ENCODE measurements at places on chromosomes 4 and X.
A peak's percentile ranks its signal among the peaks of the same experiment; 100 is the strongest.

DNA sequence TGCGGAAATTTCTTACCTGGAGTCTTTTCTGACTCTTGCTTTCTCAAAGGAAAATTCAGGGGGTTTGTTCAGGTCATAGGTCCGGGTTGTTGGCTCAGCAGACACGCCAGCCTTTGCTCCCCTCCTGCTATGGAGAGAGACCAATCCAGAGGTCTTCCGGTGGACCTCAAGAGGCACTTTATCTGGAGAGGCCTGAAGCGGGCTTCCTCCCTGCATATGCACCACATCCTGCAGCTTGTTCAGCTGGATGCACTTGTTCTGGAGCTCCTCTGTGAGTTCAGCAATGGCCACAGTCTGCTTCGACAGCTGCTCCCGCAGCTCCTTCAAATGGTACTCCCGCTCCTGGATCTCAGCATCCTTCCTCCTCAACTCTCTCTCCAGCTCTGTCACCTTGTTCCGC, 10.5 kb downstream of the PRKG2 start:
- DNase-seq: no peak

GRCh38 chrX:48025561-48025960, 18.8 kb downstream of the SPACA5 start:
- peak; percentile 60 for DNase-seq

DNA sequence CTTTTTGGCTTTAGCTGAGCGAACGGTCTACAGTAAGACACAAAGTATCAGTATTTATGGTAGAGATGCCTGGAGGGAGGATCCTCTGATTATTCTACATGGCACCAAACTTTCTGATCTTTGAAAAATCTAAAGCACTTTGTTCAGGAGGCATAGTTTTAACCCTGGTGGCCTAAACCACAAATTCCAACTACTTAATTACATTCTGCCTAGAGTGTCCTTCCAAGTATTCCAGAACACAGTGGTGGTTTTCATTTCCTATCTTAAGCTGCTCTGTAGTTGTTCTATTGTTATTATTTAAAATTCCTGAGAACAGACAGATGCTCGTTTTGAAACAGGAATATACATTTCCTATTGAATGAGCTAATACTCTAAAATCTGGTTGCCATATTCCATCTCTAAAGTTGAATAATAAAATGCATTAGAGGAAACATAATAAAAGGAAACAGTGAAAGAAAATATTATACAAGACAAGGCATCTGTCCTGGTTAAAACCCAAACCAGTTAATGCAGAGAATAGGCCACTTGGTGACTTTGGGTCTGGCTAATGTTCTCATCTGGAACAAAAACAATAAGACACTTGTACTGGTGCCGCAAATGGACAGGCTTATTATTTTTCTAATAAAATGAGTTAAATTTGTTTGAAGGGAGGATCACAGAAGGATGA, 657.4 kb downstream of the SPRY1 start:
- no peak for DNase-seq

- DNase-seq: no peak
Observed at GRCh38 chrX:100208076-100208475, 202.0 kb downstream of the PCDH19 start.

- DNase-seq: peak; percentile 46
Observed at GRCh38 chrX:20374900-20375438, 108.3 kb upstream of the RPS6KA3 start.

- DNase-seq: no peak
Observed at GRCh38 chr4:39763714-39764572, 66.0 kb downstream of the UBE2K start.

DNA sequence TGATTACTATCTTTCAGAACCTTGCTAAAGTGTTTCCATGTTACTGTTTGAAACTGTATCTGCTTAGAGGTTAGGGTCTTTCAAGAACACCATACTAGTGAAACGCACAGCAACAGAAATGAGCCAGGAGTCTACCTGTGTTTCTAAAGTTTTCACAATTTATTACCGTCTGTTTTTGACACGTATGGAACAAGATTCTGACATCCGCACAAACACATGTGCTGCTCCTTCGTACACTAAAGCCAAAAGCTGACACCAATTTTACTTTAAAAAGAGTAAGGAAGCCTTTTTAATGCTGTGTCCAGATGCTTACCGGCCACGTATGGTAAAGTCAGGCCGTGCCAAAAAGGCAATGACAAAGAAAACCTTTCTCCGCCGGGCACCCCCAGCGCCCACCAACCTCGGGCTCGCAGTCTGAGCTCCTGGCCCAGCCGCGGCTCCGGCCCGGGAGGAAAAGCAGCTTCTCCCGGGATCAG, 532 bp downstream of the RPS4X start:
- DNase-seq: no peak

- DNase-seq: no peak
Observed at GRCh38 chrX:55981603-55982002, 250.6 kb upstream of the KLF8 start.

DNA sequence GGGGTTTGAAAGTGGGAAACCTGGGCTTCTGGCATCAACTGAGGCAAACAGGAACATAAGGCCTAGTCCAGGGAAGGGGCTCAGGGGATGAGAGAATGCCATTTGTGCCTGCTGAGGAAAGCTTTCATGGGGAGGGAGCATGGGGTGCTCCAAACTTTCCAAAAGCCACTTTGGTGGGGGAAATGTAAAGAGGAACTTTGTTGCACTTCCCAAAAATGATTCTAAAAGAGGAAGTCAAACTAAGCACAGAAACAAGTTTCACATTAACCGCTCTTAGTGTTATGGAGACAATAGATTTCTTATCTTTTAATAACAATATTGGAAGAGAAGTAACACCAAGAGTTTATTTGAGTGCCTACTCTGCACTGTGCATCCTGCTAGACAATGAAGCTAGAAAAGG, 32.3 kb downstream of the GAB3 start:
- no peak for DNase-seq

DNA sequence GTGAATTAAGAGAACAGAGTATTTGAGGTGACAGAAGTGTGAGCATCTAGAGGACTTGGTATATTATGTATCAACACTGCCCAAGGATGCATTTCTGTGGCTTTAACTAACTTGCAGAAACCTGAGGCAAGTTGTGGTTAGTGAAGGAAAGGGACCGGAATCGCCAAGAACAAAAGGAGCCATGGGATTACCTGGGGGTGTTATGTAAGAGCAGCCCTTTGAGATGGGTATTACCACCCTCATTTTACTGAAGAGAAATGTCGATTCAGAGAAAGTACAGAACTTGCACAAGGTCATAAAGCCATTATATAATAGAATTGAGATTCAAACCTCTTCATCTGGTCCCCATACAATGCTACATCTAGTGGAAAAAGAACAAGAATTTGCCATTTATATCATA, 14.3 kb downstream of the TENM3 start:
- DNase-seq: no peak

- DNase-seq: no peak
Observed at GRCh38 chr4:1231637-1232360, 17.1 kb downstream of the CTBP1 start.

DNA sequence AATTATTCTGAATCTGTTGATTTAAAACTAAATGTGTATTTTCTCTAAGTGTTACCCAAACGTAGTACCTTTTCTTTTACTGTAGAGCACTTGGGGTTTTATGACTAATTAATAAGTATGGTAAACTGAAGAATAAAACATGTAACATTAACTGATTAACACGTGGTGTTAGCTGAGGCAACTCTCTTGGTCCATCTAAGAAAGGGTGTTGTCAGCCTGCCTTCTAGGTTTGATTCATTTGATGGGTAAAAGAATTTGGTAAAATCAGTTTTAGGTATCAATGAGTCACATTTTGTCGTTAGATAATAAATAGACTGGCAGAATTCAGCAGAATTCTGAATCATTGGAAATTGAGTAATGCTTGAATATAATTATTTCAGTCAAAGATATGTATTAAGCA, 99.7 kb downstream of the AFF1 start:
- DNase-seq: no peak

- no peak for DNase-seq
Observed at GRCh38 chr4:10054571-10055041, 33.3 kb upstream of the SLC2A9 start.

- peak; percentile 20 for DNase-seq
Observed at GRCh38 chr4:6372649-6373525, 99.5 kb downstream of the PPP2R2C start.

GRCh38 chr4:8912506-8912905, 40.9 kb upstream of the HMX1 start:
- DNase-seq: no peak

DNA sequence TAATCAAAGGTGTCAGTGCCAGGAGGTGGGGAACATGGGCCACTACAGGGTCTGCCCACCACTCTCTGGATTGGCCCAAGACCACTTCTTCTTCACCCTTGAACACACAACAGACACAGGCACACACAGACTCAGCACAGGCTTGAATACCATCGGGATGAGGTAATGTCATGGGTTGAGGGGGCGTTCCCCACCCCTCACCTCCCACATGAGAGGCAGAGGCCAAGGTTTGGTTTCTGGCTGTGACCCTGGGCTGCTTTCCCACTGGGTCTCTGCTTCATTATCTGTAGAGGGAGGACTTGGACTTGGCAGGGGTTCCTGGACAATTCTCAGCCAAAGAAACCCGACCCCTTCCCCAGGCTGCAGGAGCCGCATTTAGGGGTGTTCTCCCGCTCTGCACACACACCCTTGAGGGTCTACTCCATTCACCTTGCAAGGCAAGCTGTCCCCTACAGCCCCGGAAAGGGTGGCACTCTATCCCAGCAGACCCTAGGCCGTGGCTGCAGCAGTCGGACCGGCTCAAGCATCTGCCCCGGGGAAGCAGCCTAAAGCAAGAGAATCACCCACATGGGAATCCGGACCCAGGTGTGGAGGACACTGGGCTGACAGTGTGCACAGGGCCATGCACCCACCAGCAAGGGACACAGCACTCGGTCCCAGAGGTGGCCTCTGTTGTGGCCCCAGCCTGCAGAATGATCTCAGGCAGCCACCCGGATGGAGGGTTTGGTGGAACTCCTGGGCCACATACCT, 62.4 kb downstream of the TRMT44 start:
- no peak for DNase-seq

DNA sequence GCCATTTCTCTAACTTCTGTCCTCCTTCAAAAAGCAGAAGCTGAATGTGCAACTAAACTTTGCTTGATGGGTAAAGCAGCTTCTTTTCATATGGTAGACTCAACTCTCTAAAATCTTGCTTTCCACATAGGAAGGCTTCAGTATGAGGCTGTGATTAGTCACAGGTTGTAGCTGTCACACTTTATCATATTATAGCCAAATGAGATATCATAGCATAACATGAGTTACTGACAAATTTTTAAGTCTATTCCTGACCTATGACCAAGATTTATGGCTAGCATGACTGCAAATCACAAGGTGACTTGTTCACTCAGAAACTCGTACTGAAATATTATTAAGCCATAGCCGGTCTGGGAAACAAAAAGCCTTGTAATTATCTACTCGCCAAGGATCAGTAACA, 998.6 kb downstream of the RPA4 start:
- DNase-seq: no peak

- no peak for DNase-seq
Observed at GRCh38 chrX:12400218-12400617, 261.9 kb downstream of the FRMPD4 start.

- DNase-seq: no peak
Observed at GRCh38 chrX:39718981-39719380, 378.8 kb downstream of the BCOR start.

DNA sequence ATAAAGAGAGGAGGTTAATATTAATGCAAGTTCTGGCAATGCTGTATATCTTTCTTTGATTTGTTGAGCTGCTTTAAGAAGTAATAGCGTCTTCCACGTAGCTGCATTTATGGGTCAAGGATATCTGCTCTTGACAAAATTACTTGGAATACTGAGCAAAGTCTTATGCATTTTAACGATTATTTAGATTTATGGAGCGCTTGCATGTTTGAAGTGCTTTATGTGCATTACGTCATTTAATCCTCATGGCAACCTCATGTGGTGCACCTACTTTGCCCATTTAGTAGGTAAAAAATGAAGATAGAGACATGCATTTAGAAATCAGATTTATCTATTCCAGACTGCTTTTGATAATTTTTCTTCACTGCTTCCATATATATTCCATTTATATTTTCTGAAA, 46.0 kb downstream of the DTHD1 start:
- no peak for DNase-seq

DNA sequence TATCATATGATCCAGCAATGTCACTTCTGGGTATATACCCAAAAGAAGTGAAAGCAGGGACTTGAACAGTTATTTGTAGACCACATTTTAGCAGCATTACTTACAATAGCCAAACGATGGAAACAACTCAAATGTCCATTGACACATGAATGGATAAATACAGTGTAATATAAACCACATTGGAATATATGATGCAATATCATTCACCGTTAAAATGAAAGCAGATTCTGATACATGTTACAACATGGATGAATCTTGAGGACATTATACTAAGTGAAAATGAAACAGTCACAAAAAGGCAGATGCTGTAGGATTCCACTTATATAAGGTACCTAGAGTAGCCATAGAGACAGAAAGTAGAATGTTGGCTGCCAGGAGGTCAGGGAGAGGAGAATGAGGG, 130.5 kb upstream of the SMAD1 start:
- no peak for DNase-seq

GRCh38 chr4:109915385-109916026, 2.8 kb downstream of the EGF start:
- no peak for DNase-seq

- DNase-seq: no peak
Observed at GRCh38 chrX:11244636-11245035, 48.6 kb upstream of the AMELX start.

DNA sequence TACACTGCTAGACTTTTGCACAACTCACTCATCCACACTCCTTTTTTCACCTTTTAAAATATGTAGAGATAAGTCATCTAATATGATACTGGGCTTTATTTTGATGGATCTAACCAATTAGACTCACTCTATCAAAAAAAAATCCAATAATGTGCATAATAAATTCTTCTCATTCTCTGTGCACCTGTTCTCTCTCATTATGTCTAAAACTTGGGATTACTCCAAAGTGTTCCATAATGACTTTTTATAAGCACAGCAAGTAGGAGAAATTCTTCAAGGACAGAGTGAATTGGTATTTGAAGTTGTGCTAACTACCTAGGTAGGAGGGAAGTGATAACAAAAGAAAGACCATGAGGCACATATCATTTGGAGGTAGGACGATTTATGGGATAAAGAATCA, 1438.8 kb downstream of the PCDH7 start:
- no peak for DNase-seq

- DNase-seq: no peak
Observed at GRCh38 chrX:147646949-147647723, 264.6 kb upstream of the FMR1 start.

- no peak for DNase-seq
Observed at GRCh38 chrX:41670112-41670511, 18.7 kb upstream of the GPR34 start.

DNA sequence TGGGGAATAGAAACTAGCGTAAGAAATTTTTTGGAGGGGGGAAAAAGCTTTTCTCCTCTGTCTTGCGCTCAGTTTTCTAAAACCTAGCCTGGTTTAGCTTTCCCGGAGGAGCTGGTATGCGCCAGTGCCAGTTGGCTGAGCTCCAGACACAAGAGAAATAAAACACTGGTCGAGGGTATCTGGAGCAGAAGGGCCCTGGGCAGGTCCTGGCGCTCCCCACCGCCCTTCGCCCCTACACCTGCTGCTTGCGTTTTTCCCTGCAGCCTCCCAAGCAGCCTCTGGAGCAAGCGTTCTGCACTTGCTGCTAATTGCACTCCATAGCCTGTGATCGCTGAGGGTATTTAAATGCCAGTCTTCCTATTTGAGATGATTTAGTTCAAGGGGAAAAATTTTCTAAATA, 816 bp downstream of the EREG start:
- DNase-seq: no peak

Measured in NCI-H2227 treated with DMSO at 0.1 percent for 48 hours (cell line).